SK-N-SH (cell line): ENCODE measurements at places on chromosomes 7 and 10.

GRCh38 chr10:101000127-101000914, 713 bp downstream of the LZTS2 start:
- peak; percentile 73 for DNase-seq

GRCh38 chr10:88974446-88975376, 15.9 kb upstream of the FAS start:
- no peak for DNase-seq

GRCh38 chr7:80632819-80633218, 5.6 kb upstream of the CD36 start:
- DNase-seq: no peak

- no peak for DNase-seq
These were observed 23.5 kb downstream of the SGCE start for GRCh38 chr7:94632338-94633013.

GRCh38 chr7:105209870-105210269, 178.9 kb downstream of the SRPK2 start:
- peak; percentile 55 for DNase-seq

DNA sequence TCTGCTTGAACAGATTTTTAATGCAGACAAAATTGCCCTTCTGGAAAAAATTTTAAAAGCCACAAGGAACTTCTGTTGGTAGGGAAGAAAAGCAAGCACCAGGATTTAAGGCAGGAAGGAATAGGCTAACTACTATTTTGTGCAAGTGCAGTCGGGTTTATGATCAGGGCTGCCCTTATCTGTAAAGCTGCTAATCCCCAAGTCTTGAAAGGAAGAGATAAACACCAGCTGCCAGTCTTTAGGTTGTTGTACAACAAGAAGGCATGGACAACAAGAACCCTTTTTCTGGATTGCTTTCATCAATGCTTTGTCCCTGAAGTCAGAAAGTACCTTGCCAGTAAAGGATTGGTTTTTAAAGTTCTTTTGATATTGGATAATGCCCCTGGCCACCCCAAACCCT, 40.7 kb downstream of the RALA start:
- no peak for DNase-seq

DNA sequence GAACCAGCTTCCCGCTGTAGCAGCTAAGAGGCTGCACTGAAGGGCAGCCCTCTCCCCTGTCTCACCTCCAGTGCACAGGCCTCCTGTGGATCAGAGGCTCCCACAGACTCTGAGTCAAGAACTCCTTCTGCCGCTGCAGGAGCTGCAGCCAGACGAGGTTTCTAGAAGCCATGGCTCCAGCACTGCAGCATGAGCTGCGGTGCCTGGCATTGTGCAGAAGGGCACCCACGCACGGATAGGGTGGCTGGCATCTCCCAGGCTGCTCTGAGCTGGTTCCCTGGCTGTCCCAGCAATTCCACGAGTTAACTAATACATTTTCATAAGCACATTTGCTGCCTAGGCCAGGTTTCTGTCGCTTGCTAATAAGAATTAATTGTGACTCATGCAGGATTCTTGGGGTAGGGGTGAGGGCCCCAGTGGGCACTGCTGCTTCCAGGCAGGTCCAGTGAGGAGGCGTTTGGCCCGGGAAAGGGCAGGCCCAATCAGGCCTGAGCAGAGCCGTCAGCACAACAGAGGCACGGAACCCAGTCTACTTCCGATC, 594.2 kb downstream of the DNAJB6 start:
- no peak for DNase-seq

DNA sequence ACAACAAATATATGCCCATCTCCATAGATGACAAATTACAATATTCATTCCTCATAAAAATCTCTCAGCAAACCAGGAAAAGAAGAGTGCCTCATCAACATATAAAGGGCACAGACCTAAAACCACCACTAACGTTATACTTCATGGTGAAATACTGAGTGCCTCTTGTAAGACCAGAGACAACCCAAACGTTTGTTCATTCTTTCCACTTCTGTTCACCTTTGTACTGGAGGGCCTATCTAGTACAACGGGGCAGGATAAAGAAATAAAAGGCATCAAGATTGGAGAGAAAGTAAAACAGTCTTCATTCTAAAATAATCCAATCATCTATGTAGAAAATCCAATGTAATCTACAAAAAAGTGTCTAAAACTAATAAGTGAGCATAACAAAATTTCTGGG, 79.1 kb downstream of the LARP4B start:
- no peak for DNase-seq

DNA sequence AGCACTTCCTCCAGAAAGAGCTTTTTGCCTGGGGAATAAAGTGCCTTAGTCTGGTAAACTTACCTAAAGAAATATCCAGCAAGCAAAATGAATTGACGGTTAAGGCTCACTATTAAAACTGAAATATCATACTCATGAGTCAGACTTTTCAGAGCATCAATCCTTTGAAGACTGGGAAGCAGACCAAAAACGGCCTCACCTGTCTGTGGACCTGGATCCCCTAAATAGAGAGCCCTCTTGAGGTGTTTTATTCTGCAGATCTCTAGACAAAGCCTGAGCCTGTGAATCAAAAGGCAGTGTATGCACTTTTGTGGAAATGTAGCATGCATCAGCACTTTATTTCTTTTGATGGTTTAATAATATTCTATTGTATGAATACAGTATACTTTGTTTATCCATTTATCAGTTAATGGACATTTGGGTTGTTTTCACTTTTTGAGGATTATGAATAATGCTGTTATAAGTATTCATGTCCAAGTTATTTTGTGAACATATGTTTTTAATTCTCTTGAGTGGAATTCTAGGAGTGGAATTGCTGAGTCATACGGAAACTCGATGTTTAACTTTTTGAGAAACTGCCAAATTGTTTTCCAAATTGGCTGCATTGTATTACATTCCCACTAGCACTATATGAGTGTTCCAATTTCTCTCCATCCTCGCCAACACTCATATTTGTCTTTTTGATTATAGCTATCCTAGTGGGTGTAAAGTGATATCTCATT, 449.0 kb upstream of the IGFBP3 start:
- DNase-seq: no peak
